ENCODE measurements at places on chromosomes 5 and 9. TPM values are rescaled to one million over a fixed set of nuclear protein-coding genes. Genes with fewer than 3 reads are reported as not detected.

The RNF183 gene
- not detected for total RNA-seq

The BAAT gene
- total RNA-seq: not detected

The YTHDC2 gene
- total RNA-seq: 15.0 TPM

The ORM2 gene
- total RNA-seq: not detected

The SEPTIN8 gene
- total RNA-seq: 37.1 TPM

The LIFR gene
- total RNA-seq: 72.3 TPM

The NSD1 gene
- total RNA-seq: 46.9 TPM

The CARTPT gene
- 24.7 TPM for total RNA-seq

The TRIM36 gene
- total RNA-seq: 1.3 TPM

The RNF130 gene
- 112 TPM for total RNA-seq

The NMUR2 gene
- not detected for total RNA-seq

The F12 gene
- not detected for total RNA-seq

The PCDHGA8 gene
- 1.7 TPM for total RNA-seq

The TEX48 gene
- not detected for total RNA-seq

The TRIM7 gene
- total RNA-seq: 2.1 TPM

The LVRN gene
- 1.3 TPM for total RNA-seq

The ANKRD55 gene
- 0.66 TPM for total RNA-seq

The PCDHB15 gene
- total RNA-seq: 4.0 TPM

The LAMC3 gene
- total RNA-seq: 0.06 TPM

The ZDHHC11B gene
- total RNA-seq: 2.2 TPM

The ZBTB43 gene
- 9.5 TPM for total RNA-seq

The RECK gene
- 21.2 TPM for total RNA-seq

The MYOT gene
- 35.6 TPM for total RNA-seq

The PTGS1 gene
- 72.2 TPM for total RNA-seq

The SLC25A48 gene
- total RNA-seq: not detected

The SSNA1 gene
- 99.5 TPM for total RNA-seq

The CMYA5 gene
- 5.1 TPM for total RNA-seq

The HTR4 gene
- 0.42 TPM for total RNA-seq

The GADD45G gene
- 90.3 TPM for total RNA-seq

The COL27A1 gene
- total RNA-seq: 2.5 TPM

The ZNF483 gene
- total RNA-seq: 14.1 TPM

The NKD2 gene
- 6.6 TPM for total RNA-seq

The SHOC1 gene
- total RNA-seq: not detected

The SLC28A3 gene
- total RNA-seq: not detected

The BHMT2 gene
- total RNA-seq: 58.6 TPM

The DCANP1 gene
- total RNA-seq: not detected

The PFDN1 gene
- 84.8 TPM for total RNA-seq

The LIX1 gene
- total RNA-seq: 0.63 TPM

The CD274 gene
- 2.5 TPM for total RNA-seq

The ARHGEF39 gene
- total RNA-seq: 1.3 TPM

The TNFSF8 gene
- 4.0 TPM for total RNA-seq

The KCNN2 gene
- 7.9 TPM for total RNA-seq

The PHF2 gene
- total RNA-seq: 53.5 TPM

The CDH18 gene
- total RNA-seq: under 0.01 TPM

The GLRA1 gene
- not detected for total RNA-seq

The CNTFR gene
- total RNA-seq: 1.2 TPM

The CD14 gene
- 43.2 TPM for total RNA-seq

The IFNA21 gene
- not detected for total RNA-seq

The ZNF300 gene
- 2.5 TPM for total RNA-seq

The PCDHGA1 gene
- 0.83 TPM for total RNA-seq

The DDX4 gene
- not detected for total RNA-seq

The ANKDD1B gene
- 0.83 TPM for total RNA-seq

The DND1 gene
- not detected for total RNA-seq

The FAM169A gene
- total RNA-seq: 1.4 TPM

The ZNF367 gene
- 2.7 TPM for total RNA-seq

Data from esophagus muscularis mucosa (tissue), 4 donors.